ENCODE measurements at places on chromosomes 3 and 15. TPM values are rescaled to one million over a fixed set of nuclear protein-coding genes. Genes with fewer than 3 reads are reported as not detected.

AQP9 gene
- not detected for total RNA-seq

CCR3 gene
- not detected for total RNA-seq

PRRT3 gene
- 0.49 TPM for total RNA-seq

TP63 gene
- under 0.01 TPM for total RNA-seq

FURIN gene
- 41.4 TPM for total RNA-seq

TRAK1 gene
- 128 TPM for total RNA-seq

NEDD4 gene
- total RNA-seq, result 64.1 TPM

HRG gene
- not detected for total RNA-seq

AP3B2 gene
- not detected for total RNA-seq

SCG5 gene
- 0.49 TPM for total RNA-seq

CCRL2 gene
- total RNA-seq, result 6.3 TPM

ACP3 gene
- total RNA-seq, result not detected

RGMA gene
- total RNA-seq, result not detected

VGLL3 gene
- total RNA-seq, result 0.76 TPM

KBTBD8 gene
- 3.0 TPM for total RNA-seq

SPSB4 gene
- not detected for total RNA-seq

FANCD2 gene
- total RNA-seq, result 19.7 TPM

TMEM207 gene
- not detected for total RNA-seq

MOBP gene
- under 0.01 TPM for total RNA-seq

ANKUB1 gene
- total RNA-seq, result not detected

RASGRF1 gene
- total RNA-seq, result not detected

Data from bladder microvascular endothelial cell (primary cell).